ENCODE measurements at places on chromosomes 1 and 21. TPM values are rescaled to one million over a fixed set of nuclear protein-coding genes. Genes with fewer than 3 reads are reported as not detected.
A peak's percentile ranks its signal among the peaks of the same experiment; 100 is the strongest.

DNA sequence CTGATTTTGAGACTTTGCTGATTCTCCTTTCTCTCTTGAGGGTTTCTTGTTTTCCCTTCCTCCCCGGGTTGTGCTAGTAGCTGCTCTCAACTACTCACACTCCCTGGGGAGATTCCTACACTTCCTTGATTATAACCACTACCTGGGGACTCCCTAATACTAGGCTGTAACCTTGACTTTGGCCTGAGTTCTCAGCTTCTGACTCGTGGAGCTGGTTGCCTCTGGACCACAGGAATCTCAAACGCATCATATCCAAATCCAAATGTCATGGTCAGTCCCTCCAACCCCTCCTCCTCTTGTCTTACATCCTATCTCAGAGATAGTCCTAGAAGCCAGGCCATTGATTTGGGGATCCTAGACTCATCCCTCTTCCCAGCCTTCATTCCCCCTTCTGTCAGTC is 12.0 kb downstream of the MOV10 start:
- DNase-seq, result no peak
- no peak overlapping the region for H3K4me3 ChIP-seq
- H3K27ac ChIP-seq, result no peak overlapping the region
- H3K4me1 ChIP-seq, result peaks cover 13% of the 10 kb centered on the region
- H3K36me3 ChIP-seq, result no peaks in the 10 kb centered on the region

GRCh38 chr1:19081218-19081893 is 124.9 kb upstream of the IFFO2 start:
- peaks cover 13% of the 10 kb centered on the region for H3K36me3 ChIP-seq
- no peak for DNase-seq
- H3K27ac ChIP-seq, result peak overlapping the region; percentile 52
- no peaks in the 10 kb centered on the region for H3K27me3 ChIP-seq
- no peak overlapping the region for H3K4me3 ChIP-seq

GRCh38 chr21:20618878-20619277 is 379.3 kb upstream of the NCAM2 start:
- no peak overlapping the region for H3K4me3 ChIP-seq
- H3K36me3 ChIP-seq, result no peaks in the 10 kb centered on the region
- no peaks in the 10 kb centered on the region for H3K27me3 ChIP-seq
- H3K4me1 ChIP-seq, result no peaks in the 10 kb centered on the region
- no peak overlapping the region for H3K27ac ChIP-seq

DNA sequence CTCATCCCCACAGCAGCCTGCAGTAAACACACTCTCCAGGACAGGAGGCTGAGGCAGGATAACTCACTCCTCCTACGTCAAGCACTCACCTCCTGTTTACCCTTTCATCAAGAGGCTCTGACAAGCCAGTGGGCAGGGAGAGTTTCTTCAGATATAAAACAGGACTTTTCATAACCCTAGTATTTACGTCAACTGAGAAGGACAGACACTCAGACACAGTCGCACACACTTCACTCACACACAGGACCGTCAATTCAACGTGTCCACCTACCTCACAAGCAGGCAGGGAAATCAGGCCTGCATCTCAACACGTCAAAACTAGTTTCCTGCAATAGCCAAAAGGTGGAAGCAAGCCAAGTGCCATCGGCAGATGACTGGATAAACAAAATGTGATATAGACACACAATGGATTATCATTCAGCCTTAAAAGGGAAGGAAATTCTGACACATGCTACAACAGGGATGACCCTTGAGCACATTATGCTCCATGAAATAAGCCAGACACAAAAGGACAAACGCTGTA is 48.6 kb downstream of the ITPKB start:
- peaks cover 15% of the 10 kb centered on the region for H3K4me1 ChIP-seq
- no peaks in the 10 kb centered on the region for H3K27me3 ChIP-seq
- no peak for DNase-seq
- no peak overlapping the region for H3K4me3 ChIP-seq
- no peak overlapping the region for H3K27ac ChIP-seq

DNA sequence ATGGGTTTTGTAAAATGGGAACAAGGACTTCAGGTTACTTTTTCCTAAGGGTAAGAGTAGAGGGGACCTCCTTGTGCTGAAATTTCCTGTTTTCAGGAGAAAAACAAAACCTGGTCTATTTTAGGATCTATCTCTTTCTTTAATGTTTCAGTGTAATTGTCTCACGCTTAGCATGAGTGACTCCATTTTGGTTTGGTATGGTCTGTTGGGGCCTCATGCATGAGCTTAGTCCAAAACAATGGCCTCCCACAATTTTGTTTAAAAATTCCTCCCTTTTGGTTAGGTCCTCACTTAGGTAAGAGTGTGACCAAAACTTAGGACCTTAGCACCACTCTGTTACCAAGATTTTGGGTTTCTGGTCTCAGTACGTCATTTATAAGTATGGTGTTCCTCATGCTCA is 67.2 kb upstream of the TEKT2 start:
- no peaks in the 10 kb centered on the region for H3K27me3 ChIP-seq
- DNase-seq, result no peak
- H3K4me3 ChIP-seq, result no peak overlapping the region
- no peak overlapping the region for H3K27ac ChIP-seq
- H3K36me3 ChIP-seq, result peaks cover 14% of the 10 kb centered on the region

GRCh38 chr1:18261891-18262290 is 154.3 kb downstream of the IGSF21 start:
- no peaks in the 10 kb centered on the region for H3K4me1 ChIP-seq
- no peak overlapping the region for H3K4me3 ChIP-seq
- no peak overlapping the region for H3K27ac ChIP-seq
- H3K27me3 ChIP-seq, result peaks cover 65% of the 10 kb centered on the region
- DNase-seq, result no peak

DNA sequence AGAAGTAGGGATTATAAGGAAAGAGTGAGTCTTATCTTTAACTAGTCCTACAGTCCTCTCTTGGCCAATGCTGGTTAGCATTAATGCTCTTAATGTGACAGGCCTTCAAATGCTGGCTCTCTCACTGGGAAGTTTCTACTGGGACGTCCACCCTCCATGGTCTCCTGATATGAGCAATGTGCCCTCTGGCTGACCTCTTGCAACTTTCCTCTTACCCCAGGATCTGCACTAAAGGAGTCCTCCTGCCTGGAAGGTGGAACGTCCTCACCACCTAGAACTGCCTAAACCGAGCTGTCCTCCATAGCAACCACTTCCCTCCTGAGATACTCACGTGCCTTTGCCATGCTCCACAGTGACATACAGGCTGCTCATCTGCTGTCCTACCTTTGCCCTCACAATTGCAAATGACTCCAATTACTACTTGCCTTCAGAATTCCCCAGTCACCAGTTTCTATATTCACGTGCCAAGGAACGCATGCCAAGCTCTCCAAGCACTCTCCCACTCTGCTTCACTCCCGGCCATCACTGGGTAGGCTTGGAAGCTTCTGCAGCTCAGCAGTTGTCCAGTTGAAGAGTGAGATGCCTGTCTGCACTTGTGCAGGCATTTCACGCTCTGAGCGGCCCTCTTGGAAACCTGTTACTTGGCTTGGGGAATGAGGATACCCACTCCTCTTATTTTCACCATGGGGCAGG is 404.7 kb downstream of the RRAGC start:
- H3K36me3 ChIP-seq, result no peaks in the 10 kb centered on the region
- H3K4me1 ChIP-seq, result peaks cover 55% of the 10 kb centered on the region
- no peak overlapping the region for H3K27ac ChIP-seq
- no peak overlapping the region for H3K4me3 ChIP-seq

- DNase-seq, result no peak
- H3K27me3 ChIP-seq, result peaks cover 5% of the 10 kb centered on the region
- H3K4me3 ChIP-seq, result no peak overlapping the region
- H3K36me3 ChIP-seq, result no peaks in the 10 kb centered on the region
- H3K27ac ChIP-seq, result peak overlapping the region; percentile 76
Observed at GRCh38 chr21:35922618-35923017, 137.7 kb downstream of the SETD4 start.

DNA sequence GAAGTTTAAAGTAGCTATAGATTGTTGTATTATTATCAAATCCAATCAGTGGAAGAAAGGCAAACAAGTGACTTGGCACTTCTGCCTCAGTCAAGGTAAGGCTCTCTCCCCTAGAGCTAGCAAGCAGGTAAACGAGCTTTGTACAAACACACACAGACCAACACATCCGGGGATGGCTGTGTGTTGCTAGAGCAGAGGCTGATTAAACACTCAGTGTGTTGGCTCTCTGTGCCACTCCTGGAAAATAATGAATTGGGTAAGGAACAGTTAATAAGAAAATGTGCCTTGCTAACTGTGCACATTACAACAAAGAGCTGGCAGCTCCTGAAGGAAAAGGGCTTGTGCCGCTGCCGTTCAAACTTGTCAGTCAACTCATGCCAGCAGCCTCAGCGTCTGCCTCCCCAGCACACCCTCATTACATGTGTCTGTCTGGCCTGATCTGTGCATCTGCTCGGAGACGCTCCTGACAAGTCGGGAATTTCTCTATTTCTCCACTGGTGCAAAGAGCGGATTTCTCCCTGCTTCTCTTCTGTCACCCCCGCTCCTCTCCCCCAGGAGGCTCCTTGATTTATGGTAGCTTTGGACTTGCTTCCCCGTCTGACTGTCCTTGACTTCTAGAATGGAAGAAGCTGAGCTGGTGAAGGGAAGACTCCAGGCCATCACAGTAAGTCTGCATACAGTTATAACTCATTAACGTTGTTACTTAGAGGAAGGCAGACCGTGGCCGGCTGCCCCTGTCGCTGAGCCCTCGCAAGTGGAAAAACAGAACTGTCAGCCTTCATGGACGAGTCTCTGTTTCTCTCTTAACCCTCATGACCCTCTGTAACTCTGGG is at the start of gene PALMD:
PALMD (plus strand) TSS at position 415 of the 833 bp plus-strand sequence; CDS start at position 620, 205 bp downstream.
- peak within 1 kb of the TSS; percentile 27 for H3K4me3 ChIP-seq
- H3K36me3 ChIP-seq, result no peaks in the 10 kb centered on the region
- H3K27ac ChIP-seq, result no peak within 1 kb of the TSS
- no peaks in the 10 kb centered on the region for H3K27me3 ChIP-seq

GRCh38 chr1:213605732-213606131 is 382.0 kb upstream of the PROX1 start:
- no peaks in the 10 kb centered on the region for H3K36me3 ChIP-seq
- H3K27me3 ChIP-seq, result no peaks in the 10 kb centered on the region
- peak overlapping the region; percentile 25 for H3K27ac ChIP-seq
- H3K4me1 ChIP-seq, result peaks cover 7% of the 10 kb centered on the region

- no peak overlapping the region for H3K27ac ChIP-seq
- H3K27me3 ChIP-seq, result no peaks in the 10 kb centered on the region
- no peaks in the 10 kb centered on the region for H3K4me1 ChIP-seq
- H3K4me3 ChIP-seq, result no peak overlapping the region
Observed at GRCh38 chr1:82534996-82535395, 734.3 kb downstream of the ADGRL2 start.

DNA sequence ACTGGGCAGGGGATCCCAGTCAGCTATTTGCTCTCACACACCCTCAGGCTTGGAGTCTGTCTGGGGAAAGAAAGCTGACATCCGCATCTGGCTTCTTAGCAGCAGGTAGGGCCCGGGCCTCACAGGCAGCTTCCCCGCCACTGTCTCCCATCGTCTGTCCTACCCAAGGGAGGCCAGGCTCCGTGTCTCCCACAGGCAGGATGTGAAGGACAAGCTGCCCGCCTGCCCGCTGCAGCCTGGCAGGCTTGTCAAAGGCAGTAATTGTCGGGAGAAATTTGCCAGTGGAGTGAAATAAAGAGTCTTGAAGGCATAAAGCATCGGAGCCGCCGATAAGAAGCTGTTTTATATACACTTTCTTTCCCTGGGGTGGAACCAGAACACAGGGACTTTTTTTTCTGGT is 44.0 kb upstream of the DISP3 start:
- H3K27me3 ChIP-seq, result peaks cover 5% of the 10 kb centered on the region
- H3K4me1 ChIP-seq, result peaks cover 4% of the 10 kb centered on the region
- no peak overlapping the region for H3K4me3 ChIP-seq
- no peak for DNase-seq
- H3K36me3 ChIP-seq, result no peaks in the 10 kb centered on the region

DNA sequence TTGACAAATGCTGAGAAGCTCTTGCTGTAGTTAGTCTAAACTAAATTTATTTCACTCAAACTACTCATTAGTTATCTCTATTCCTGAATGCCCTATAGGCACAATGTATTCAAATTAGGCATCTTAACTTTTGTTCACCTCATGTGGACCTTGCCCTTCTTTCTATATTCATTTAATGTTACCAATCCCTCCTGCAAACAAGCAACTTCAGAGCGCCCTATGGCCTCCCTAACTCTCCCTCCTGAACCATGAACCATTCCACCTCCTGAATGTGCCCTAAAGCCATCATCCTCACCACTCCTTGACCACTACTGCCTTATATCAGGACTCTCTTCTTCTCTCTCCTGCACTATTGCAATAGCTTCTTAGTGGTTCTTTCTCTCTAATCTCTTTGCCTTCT is 34.8 kb upstream of the SAMD13 start:
- no peak overlapping the region for H3K27ac ChIP-seq
- no peaks in the 10 kb centered on the region for H3K36me3 ChIP-seq
- H3K27me3 ChIP-seq, result no peaks in the 10 kb centered on the region

DNA sequence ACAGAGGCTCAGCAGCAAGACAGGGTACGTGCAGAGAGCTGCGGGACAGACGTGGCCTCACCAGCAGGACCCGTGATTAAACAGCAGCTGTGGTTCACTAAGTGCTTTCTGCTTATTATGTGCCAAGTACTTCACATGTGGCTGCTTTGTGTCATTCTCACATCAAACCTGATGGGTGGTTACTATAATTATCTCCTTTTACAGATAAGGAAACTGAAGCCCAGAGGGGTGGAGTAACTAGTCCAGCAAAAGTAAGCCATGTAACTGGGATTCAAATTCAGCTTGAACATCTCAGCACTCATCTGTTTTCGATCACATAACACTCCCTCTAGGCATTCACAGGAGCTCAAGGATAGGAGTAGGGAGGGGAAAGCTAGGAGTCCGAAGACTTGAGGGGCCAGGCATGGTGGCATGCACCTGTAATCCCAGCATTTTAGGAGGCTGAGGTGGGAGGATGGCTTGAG is 50.8 kb upstream of the CLIC4 start:
- H3K4me3 ChIP-seq, result no peak overlapping the region
- no peak for DNase-seq
- H3K27ac ChIP-seq, result peak overlapping the region; percentile 68
- no peaks in the 10 kb centered on the region for H3K36me3 ChIP-seq

DNA sequence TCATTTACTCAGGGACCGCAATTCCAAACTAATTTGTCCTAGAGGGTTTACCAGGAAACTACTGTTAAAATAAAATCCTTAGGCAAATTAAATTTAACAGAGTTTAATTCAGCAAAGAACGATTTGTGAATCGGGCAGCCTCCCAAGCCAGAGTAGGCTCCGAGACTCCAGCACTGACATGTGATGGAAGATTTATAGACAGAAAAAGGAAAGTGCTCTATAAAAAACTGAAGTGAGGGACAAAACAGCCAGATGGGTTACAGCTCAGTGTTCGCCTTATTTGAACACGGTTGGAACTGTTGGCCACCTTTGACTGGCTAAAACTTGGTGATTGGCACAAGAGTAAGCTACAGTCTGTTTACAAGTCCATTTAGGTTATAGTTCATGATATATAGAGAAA is 35.2 kb upstream of the RCSD1 start:
- peaks cover 1% of the 10 kb centered on the region for H3K4me1 ChIP-seq
- no peak overlapping the region for H3K27ac ChIP-seq
- H3K4me3 ChIP-seq, result no peak overlapping the region
- no peak for DNase-seq
- no peaks in the 10 kb centered on the region for H3K27me3 ChIP-seq

GRCh38 chr1:235583511-235584001 is 66.0 kb downstream of the GNG4 start:
- H3K27ac ChIP-seq, result no peak overlapping the region
- H3K27me3 ChIP-seq, result no peaks in the 10 kb centered on the region
- peaks cover 39% of the 10 kb centered on the region for H3K36me3 ChIP-seq
- no peak for DNase-seq
- no peaks in the 10 kb centered on the region for H3K4me1 ChIP-seq

TMPRSS2 gene
- not detected for total RNA-seq

TNFRSF1B gene
- total RNA-seq, result 3.1 TPM

CRNN gene
- total RNA-seq, result not detected

SYNJ1 gene
- total RNA-seq, result 10.7 TPM

PTGER3 gene
- total RNA-seq, result not detected

UMODL1 gene
- not detected for total RNA-seq

TTC22 gene
- not detected for total RNA-seq

OR2L13 gene
- total RNA-seq, result not detected

All from neural crest cell (in vitro differentiated cells).